ENCODE measurements at places on chromosomes 7 and 10.
A peak's percentile ranks its signal among the peaks of the same experiment; 100 is the strongest.

- DNase-seq = peak; percentile 48
These were observed 980 bp downstream of the FHIP2A start for GRCh38 chr10:114822444-114823076.

GRCh38 chr7:134757938-134758337 is 21.5 kb upstream of the CALD1 start:
- DNase-seq = no peak

DNA sequence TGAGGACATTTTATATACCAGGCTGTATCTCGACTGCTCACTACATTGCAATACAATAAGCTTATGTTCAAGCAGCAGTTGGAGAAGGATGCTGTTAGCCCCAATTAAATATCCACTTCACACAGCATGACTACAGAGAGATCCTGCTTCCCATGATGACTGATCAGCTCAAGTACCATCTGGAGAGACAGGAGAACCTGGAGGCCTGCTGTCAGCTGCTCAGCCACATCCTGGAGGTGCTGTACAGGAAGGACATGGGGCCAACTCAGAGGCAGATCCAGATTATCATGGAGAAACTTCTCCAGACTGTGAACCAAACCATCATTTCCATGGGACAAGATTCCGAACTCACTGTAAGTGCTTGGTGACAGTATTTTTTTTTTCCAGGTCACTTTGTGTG is 22.5 kb downstream of the RNF133 start:
- no peak for DNase-seq

DNA sequence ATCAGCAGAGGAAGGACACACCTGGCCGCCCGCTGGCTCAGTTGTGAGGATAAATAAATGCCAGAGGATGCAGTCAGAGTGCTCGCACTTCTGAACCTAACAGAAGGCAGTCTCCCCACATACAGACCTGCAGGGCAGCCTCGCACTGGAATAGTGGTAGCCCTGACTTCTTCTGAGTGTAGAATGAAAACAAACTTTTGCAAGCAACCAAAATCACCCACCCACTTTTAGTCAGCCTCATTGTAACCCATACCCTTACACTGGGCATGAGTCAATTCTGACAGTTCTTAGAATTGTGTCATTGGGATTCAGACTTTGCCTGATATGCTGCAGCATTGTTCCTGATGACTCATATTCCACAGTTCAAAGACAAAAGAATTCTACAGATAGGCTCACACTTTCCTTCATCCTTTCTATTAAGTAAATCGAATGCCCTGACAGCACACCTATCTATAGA is 167.0 kb upstream of the CDK1 start:
- DNase-seq = no peak

DNA sequence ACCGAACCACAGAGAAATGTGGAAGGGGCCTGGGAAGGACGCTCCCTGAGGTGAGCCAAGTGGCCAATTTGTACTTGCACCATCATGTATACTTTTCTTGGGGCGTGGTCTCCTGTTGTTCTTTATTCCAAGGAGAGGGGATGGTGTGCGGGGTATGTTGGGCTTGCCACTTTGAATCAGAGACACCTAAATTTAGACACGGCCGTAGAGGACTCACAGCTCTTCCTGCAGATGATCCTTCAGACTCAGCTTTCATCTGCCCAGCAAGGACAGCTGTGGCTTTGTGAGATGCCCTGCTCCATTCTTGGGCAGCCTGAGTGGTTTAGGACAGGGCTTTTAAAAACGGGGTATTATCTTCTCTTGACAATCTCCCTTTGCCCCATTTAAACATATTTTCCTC is 473.2 kb downstream of the REEP3 start:
- DNase-seq = no peak
